ENCODE measurements at places on chromosomes 16 and 17.

DNA sequence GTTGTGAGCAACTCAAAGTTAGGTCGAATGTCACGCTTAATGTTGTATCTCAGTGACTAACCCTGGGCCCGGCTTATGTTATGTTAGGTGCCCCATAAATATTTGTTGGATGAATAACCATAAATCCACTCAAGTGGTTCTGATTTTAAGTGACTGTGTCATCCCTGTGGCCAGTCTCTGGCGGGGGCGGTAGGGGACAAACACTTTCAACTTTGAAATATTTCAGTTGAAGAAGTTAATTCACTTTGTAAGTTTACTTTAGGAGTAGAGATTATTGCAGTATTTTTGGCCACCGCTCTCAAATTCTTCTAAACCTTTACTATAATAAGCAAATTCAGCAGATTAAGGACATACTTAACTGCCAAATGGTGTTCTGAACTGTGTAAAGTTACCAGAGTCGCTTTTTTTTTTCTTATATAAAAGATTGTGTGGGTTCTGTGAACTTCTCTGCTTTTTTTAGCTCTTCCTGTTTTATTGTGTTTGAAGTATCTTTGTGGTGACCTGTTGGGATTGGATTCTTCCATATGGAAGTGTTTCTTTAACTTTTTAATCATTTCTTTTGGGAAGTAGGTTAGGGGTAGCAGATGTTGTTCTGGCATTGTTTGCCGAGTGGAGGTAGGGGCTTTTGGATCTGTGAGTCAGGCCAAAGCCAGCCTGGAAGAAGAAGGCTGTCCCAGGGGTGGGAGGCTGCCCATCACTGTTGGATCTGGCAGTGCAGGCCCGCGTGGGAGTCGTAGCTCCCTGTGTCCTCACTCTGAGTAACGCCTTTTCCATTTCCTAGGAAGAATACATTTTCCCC, 61.4 kb upstream of the TBX2 start:
- no peak for DNase-seq

DNA sequence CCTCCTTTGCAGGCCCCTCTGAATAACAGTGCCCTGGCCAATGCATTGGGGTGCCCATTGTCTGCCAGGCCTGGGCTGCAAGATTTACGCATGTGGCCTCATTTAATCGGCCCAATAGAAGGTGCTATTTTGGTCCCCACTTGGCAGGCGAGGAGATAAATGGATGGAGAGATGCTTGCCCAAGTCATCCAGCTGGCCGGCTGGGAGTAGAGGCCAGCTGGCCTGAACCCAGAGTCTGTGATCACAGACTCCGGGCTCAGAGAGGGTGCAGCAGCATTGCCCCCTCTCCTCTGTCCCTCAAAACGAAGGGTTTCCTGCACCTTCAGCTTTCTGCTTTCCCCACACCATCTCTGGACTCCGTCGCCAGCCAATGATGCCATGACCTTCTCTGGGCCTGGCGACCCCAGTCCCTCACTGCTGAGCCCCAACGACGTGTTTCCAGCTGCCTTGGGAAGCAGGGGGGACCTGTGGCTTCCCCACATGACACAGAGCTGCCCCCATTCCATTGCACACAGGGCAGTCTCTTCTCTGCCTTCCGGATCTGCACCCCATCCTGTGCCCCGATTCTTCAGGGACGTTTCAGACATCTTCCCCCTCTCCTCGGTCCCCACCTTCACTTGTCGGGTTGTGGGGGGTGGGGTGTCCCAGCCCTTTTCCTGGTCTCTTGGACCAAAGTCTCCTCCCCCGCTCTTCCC, 3.5 kb upstream of the ADGRG1 start:
- DNase-seq, result no peak

DNA sequence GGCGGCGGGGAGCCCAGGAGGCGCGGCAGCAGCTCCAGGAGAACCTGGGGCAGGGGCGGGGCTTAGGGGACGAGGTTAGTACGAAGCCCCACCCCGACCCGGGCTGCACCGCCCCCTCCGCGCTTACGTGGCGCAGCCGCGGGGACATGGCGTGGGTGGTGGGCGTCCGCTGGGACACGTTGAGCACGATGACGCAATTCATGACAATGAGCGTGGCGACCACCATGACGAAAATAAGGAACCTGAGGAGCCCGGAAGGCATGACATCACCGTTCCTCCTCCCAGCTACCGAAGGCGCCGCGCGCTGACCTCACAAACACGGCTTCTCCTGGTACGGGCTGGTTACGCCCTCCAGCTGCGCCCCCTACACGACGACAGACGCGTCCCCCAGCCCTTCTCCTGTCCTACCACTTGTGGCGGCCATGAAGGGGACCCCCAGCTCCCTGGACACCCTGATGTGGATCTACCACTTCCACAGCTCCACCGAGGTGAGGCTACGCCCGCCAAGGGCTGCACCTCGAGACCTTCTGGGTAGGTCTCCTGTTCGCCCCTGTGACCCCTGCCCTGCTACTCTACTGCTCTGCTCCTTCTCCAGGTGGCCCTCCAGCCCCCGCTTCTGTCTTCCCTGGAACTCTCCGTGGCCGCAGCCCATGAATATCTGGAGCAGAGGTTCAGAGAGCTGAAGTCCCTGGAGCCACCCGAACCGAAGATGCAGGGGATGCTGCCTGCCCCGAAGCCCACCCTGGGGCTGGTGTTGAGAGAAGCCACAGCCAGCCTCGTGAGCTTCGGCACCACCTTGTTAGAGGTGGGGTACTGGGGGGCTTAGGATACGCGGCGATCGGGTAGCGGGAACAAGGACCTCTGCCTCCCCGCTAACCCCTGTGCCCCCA, at the start of gene C17orf107:
Gene C17orf107 (plus strand): TSS at position 196 of the 890 bp plus-strand sequence. CDS start 227 bp downstream, at position 423.
- DNase-seq, result peak; percentile 76

DNA sequence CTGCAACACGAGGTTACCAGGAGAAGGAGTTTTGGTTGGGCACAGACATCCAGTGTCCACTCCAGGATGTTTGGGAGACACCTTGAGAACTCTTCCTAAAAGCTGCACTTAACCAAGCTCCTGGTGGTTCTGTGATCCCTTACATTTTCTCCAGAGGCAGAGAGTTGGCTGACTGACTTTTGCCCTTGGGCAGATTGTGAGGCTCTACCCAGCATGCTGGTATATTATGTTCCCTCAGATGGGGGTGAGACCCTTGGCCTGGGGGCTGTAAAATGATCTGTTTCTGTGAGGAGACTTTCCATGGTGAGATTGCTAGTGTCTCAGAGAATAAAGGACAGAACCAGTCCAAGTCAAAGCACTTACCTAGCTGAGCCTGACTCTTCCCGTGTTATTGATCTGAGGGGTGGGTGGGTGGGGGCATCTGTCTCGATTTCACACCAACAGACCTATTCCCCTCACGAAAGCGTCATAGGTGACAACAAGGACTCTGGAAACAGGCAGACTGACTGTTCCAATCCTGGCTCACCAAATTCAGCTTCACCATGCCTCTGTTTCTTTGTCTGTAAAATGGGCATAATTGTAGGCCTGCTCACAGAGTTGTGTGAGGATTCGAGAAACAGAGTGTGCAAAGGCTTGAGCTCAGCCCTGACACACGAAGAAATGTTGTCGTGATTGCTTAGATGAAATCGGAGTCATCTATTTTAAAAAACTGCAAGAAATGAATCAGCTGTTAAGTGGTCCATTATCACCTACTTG, 12.2 kb downstream of the USB1 start:
- no peak for DNase-seq

DNA sequence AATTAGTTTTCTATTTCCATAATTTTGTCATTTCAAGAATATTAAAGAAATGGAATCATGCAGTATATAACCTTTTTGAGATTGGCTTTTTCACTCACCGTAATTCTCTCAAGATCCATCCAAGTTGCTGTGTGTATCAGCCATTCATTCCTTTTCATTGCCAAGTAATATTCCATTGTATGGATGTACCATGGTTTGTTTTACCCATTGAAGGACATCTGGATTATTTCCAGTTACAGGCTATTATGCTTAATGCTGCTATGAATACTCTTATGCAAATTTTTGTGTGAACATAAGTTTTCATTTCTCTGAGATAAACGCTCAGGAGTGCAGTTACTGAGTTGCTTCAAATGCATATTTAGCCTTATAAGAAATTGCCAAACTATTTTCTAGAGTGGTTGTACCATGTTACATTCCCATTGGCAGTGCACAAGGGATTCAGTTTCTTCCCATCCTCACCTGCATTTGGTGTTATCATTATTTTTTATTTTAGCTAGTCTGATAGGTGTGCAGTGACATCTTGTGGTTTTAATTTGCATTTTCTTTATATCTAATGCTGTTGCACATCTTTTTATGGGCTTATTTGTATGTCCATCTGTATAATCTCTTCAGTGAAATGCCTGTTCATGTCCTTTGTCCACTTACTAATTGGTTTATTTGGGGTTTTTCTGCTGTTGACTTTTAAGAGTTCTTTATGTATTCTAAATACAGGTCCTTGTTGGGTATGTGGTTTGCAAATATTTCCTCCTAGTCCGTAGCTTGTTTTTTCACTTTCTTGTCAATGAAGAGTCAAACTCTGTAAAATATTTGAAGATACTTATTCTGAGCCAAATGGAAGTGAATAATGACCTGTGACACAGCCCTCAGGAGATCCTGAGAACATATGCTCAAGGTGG, 32.7 kb downstream of the BMERB1 start:
- no peak for DNase-seq

DNA sequence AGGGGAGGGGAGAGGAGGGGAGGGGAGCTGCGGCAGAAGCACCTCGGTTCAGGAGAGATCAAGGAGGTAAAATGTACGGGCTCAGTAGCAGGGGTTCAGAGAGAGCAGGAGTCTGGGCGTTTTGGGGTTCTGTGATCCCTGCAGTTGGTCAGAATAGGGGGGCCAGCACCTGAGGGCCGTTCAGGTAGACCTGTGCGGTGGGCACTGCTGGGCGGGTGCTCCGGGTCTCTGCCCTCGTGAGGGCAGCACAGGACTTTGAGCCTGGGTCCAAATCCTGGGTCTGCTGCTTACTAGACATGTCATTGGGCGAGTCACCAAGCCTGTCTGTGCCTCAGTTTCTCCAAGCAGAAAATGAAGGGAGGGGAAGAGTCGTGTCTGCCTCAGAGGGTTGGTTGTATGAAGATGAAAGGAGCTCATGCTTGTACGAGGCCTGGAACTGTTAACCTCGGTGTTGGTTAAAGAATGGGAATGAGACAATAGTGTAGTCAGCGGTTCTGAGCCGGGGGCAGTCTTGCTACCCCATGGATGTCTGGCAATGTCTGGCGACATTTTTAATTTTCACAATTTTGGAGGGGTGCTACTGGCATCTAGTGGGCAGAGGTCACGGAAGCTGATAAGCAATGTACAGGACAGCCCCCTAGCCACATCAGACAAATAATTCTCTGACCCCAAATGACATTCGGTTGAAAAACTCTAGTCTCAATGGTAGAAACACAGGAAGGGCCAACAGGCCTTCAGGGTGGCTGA, 35.4 kb downstream of the OR1D5 start:
- no peak for DNase-seq

DNA sequence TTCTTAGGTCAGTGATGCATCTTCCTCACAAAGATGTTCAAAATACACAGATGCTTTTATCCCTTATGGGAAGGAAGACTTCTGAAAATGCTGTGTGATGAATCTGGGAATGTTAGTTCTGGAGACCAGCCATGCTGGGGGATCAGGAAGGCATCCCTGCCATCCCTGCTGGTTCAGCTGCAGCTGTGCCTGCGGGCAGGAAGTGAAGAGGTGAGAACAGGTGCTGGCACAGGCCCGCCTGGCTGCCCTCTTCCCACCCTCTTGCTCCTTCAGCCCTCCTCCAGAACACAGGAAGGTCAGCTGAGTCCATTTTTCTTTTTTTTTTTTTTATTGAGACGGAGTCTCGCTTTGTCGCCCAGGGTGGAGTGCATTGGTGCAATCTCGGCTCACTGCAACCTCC, 15.2 kb downstream of the RAB11FIP3 start:
- DNase-seq, result no peak

- DNase-seq, result no peak
Observed at GRCh38 chr17:70365091-70365583, 195.8 kb downstream of the KCNJ2 start.

GRCh38 chr16:74568961-74569631, 37.8 kb downstream of the GLG1 start:
- DNase-seq, result no peak

DNA sequence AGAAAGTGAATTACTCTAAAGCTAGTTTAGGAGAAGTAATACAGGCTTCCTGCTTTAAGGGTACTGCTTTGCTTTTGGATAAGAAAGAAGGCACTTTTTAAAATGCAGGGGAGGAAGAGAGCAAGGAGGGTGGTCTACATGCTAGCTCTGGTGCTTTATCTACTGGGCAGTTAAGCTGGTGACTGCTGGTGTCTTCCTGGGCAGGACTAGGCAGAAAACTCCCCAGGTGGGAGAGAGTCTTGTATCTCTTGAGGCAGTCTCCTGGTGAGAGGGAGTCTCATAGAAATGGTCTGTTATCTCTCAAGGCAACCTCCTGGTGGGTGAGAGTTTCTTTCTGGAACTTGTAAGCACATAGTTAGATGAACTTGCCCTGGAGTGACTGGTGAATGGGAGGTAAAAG, 953.9 kb upstream of the GOT2 start:
- DNase-seq, result no peak

- no peak for DNase-seq
Observed at GRCh38 chr17:57675427-57676387, 69.4 kb downstream of the CCDC182 start.

- no peak for DNase-seq
Observed at GRCh38 chr16:13390093-13390985, 488.9 kb downstream of the SHISA9 start.

- DNase-seq, result no peak
Observed at GRCh38 chr17:41614098-41614497, 1.5 kb upstream of the KRT16 start.

DNA sequence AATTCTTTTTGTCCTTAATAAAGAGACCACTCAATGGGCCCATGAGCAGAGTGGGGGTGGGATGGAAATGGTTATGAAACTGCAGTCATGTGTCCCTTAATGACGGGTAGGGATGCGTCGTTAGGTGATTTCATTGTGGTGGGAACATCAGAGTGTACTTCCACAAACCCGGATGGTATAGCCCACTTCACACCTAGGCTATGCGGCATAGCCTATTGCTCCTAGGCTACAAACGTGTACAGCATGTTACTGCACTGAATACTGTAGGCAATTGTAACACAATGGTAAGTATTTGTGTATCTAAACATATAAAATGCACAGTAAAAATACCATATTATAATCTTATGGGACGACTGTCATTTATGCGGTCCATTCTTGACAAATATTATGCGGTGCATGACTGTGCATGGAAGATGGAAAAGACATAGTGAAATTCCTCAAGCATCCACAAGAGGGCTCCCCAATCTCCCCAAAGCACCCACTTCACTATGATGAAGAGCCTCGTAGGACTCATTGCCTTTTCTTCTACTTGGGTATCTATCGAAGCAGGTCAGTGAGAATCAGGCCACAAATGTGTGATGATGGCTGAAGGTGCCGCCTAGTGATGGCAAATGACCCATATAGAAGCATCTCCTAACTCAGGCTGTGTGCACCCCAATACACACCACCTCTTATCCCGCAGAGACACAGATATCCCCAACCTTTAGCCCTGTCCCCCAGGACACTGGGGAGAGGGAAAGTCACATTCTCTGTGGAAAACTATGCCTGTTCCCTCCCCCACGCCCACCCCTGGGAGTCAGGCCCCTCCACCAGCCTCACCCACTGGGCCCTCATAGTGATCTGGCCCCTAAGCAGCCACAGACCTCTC, 43.5 kb downstream of the TBX21 start:
- DNase-seq, result no peak

GRCh38 chr17:42857389-42857788, 6.4 kb downstream of the AOC3 start:
- DNase-seq, result no peak

Measured in bone marrow (tissue), 2 donors.